ENCODE measurements at places on chromosomes 2 and 18. TPM values are rescaled to one million over a fixed set of nuclear protein-coding genes. Genes with fewer than 3 reads are reported as not detected.

- no peak for DNase-seq
These were observed 84.5 kb downstream of the ZBTB7C start for GRCh38 chr18:48324651-48325050.

GRCh38 chr2:221518201-221518934 lies 53.7 kb downstream of the EPHA4 start:
- no peak for DNase-seq

GRCh38 chr2:15471606-15472005 lies 89.5 kb downstream of the NBAS start:
- DNase-seq: no peak

- no peak for DNase-seq
These were observed 71.9 kb upstream of the KLHL29 start for GRCh38 chr2:23312996-23313606.

GRCh38 chr2:9668687-9669345 lies 38.0 kb upstream of the YWHAQ start:
- DNase-seq: no peak

- no peak for DNase-seq
These were observed 336.4 kb downstream of the EIPR1 start for GRCh38 chr2:3041246-3041645.

DNA sequence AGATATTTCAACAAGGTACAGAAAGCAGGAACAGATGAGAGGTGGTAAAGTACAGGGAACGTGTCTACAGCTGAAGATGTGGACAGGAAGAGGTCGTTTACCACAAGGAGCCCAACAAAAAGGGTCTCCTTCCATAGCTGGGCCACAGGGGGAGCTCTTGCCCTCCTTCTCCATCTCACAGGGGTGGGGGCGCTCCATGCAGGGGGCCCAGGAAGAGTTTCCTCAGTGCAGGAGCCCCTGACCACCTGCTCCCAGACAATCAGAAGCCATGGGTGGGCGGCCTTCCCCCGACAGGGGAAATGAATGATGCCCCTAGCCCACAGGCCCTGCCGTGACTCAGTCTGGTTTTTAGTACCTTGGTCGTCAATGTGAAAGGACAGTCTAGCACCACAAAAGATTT lies 163.6 kb upstream of the ZNF516 start:
- DNase-seq: no peak

GRCh38 chr18:37442477-37442876 lies 123.1 kb downstream of the CELF4 start:
- no peak for DNase-seq

LCT gene
- 0.03 TPM for polyA plus RNA-seq

B3GNT2 gene
- polyA plus RNA-seq: 31.3 TPM

MGAT4A gene
- polyA plus RNA-seq: 33.4 TPM

ACMSD gene
- 43.9 TPM for polyA plus RNA-seq

STRN gene
- polyA plus RNA-seq: 26.4 TPM

POTEE gene
- 0.15 TPM for polyA plus RNA-seq
